ENCODE measurements at places on chromosomes 7 and 10.

GRCh38 chr10:131683281-131683861, 217.4 kb upstream of the PPP2R2D start:
- no peak for DNase-seq

DNA sequence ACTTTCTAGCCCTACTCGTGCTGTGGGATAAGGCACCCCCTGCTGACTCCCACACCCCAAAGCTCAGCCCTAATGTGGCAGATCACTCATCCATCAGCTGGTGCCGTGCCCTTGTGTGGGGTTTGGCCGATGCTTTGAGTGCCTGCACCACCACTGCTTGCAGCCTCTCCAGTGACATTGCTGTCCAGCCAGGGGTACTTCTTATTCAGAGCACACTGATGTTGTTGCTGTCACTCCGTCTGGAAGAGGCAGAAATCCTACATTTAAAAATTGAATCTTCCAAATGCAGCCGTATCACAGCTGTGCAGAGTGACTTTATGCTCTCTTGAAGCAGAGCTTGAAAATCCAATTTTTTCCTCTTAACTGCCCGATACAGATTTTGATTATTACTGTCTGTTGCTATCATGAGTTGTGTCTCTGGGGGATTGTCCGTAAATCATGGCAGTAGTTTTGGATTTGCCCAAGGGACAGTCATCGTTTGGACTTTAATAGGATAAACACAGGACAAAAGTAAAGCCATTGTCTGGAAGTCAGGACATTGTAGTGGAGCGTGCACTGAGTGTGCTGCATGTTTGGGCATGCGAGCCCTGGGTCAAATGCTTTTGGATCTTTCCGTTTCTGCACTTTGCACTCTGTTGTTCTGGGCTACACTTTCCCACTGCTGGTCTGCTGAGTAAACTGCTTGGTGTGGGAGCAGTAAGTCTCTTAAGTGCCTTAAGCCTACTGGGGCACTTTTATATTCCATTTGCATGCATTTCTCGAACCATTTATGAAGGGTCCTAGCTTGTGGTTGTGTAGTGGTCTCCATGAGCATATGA, 128.2 kb downstream of the DOCK1 start:
- no peak for DNase-seq

GRCh38 chr7:136900005-136900404, 31.6 kb downstream of the CHRM2 start:
- no peak for DNase-seq

- no peak for DNase-seq
Observed at GRCh38 chr7:14446219-14446618, 456.3 kb downstream of the DGKB start.

GRCh38 chr7:77415823-77416620, at the start of gene GSAP:
Gene GSAP (minus strand): TSS chr7:77416349. CDS start chr7:77416321, 28 bp downstream.
- no peak for DNase-seq

- no peak for DNase-seq
Observed at GRCh38 chr10:127009366-127009765, 104.1 kb downstream of the DOCK1 start.

DNA sequence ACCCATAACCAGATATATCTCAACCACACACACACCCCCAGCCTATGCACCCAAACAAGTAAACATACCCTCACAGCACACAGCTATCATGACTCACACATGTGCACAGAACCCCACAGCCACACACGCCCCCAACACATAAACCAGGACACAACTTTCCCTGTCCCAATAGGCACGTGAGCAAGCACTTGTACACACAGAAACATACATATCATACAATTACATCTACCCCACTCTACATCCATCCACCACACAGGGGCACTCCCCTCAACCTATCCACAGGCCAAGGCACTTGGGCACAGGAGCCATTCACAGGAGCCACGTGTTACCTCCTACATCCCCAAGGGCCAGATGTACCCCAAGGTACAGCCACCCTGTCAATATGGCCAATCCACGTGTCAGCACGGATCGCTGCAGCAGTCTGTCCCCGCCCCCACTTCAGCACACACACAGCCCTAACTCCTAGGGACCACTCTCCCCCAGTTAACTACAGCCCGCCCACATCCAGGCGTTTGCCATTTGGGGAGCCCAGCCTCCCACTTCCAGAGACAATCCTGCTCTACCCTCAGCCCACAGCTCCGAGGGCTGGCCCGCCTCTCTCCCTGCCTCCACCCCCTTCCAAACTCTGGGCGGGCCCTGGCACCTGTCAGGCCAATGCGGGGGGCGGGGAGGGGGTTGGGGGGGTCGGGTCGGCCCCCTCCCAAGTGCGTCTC, 163.5 kb downstream of the SH3PXD2A start:
- no peak for DNase-seq

- DNase-seq, result no peak
Observed at GRCh38 chr7:7701527-7701926, 16.9 kb downstream of the RPA3 start.

- peak; percentile 68 for DNase-seq
Observed at GRCh38 chr7:116569737-116570136, 44.9 kb downstream of the CAV1 start.

GRCh38 chr7:55019191-55019690, 424 bp downstream of the EGFR start:
- DNase-seq, result peak; percentile 30

- DNase-seq, result no peak
Observed at GRCh38 chr10:87763086-87763861, 54.8 kb downstream of the ATAD1 start.

DNA sequence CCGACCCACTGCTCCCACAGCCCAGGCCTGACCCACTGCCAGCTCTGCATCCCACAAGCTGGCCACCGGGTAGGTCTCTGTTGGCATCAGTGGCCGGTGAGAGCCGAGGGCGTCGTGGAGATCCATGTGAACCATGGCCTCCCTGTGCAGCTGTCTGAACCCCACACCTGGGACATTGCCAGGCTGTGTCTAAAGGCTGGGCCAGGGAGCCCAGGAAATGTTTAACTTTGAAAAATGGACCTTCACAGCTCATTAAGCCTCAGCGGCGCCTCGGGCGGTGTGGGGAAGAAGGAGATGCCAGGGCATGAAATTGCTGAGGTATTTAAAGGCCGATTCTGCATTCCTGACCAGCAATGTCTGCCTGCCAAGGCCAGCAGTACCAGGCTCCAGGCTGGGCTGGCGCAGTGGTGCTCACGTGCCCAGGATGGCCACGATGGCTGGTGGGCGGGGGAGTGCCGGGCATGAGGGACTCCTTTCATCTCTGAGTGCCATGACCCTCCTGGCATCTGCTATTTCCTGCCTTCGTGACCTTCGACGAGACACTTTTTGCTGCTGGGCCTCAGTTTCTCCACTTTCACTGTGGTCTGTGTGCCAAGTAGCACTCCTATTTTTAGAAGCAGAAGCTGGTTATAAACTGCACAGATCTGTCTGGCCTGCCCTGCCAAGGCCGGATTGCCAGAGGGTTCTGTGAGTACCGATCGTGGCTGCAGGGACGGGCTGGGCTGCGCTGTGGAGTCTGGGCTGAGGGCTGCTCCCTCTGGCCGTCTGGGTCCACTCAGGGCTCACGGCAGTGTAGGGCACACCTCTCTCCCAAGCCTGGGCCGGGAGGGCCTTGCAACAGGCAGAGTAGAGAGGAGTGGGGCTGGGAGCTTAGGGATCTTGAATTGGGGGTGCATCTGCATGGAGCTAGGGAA, 21.8 kb downstream of the ELFN1 start:
- no peak for DNase-seq

- no peak for DNase-seq
Observed at GRCh38 chr7:150828384-150828783, 23.9 kb upstream of the AOC1 start.

- no peak for DNase-seq
Observed at GRCh38 chr10:59708816-59709394, 745 bp downstream of the SLC16A9 start.

- peak; percentile 98 for DNase-seq
Observed at GRCh38 chr7:139915864-139916716, 87.0 kb downstream of the TBXAS1 start.

GRCh38 chr10:8435186-8436055, 380.9 kb downstream of the GATA3 start:
- DNase-seq, result no peak

GRCh38 chr10:13750299-13751190, 163.8 kb downstream of the PRPF18 start:
- DNase-seq, result no peak

DNA sequence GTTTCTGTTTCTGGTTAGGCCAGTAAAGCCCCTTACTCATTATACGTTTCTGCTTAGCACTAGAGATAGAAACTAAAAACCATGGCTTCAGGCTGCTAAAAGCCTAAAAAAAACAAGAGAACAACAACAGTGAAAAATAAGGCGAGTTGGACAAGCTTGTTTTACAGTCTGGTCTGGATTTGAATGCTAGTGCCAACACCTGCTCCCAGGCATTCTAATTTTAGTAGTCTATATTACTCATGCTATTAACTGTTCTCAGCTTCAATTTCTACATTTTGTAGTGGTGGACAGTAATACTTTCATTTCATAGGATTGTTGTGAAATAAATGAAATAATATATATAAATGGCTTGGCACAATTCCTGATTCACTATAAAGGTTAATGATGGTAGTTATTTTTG, 108.5 kb downstream of the HBP1 start:
- DNase-seq, result no peak

DNA sequence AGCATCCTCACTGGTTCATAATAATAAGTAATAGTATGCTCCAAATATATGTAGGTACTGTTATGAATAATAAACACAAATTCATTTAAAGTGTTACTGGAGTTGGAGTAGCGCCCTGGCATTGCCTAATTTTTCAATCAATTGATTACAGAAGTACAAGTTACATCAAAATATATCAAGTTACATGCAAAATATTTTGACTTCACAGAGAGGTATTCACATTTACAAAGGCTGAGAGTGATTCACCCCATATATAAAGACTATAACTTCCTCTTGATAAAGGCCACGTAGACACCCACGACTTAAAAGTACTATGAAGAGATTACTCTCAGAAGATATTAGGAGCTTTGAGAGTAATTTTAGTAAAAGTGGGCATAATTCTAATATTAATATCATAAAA, 13.6 kb upstream of the COL17A1 start:
- peak; percentile 54 for DNase-seq

GRCh38 chr10:45558425-45558824, 114.1 kb downstream of the ZFAND4 start:
- no peak for DNase-seq

- no peak for DNase-seq
Observed at GRCh38 chr7:111370002-111370401, 192.3 kb downstream of the IMMP2L start.

GRCh38 chr7:94183289-94183749, 179.2 kb upstream of the BET1 start:
- peak; percentile 100 for DNase-seq

DNA sequence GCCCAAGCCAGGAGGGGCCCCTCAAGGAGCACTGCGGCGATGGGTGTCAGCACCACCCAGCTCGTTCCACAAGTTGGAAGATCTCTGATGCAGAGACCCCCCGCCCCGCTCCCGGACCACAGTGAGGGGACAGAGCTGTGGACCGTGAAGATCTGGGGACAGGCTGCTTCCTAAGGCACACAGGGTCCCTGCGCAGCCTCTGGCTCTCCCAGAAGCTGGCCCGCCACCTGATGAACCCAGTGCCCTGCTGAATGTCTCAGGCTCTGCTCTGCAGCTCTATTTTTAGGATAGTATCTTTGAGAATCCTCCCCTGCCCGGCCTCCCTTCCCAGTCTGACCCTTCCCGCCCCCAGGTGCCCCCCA, 29.7 kb downstream of the GBX1 start:
- no peak for DNase-seq

DNA sequence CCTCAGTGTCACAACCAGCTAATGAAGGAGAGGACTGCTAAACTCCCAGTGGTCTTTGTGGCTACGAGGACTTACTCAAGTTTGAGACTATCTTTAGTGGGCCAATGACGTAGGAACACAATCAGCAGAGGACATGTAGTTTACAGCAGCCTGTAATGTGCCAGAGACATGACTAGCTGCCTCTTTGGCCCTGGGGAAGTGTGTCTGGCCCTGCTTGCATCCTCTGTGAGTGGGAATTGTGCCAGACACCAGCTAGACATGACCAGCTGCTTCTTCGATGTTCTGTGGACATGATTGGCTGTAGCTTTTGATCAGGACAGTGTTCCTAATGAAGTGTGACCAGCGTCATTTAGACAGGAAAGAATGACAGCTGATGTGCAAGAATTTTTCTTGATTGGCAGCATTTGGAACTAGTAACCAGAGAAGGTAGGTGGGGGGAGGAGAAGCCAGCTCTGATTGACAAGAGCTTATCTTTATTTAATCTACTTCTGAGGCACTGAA, 141.7 kb downstream of the AUTS2 start:
- peak; percentile 60 for DNase-seq

- DNase-seq, result peak; percentile 71
Observed at GRCh38 chr7:17633067-17633466, 307.2 kb downstream of the SNX13 start.

DNA sequence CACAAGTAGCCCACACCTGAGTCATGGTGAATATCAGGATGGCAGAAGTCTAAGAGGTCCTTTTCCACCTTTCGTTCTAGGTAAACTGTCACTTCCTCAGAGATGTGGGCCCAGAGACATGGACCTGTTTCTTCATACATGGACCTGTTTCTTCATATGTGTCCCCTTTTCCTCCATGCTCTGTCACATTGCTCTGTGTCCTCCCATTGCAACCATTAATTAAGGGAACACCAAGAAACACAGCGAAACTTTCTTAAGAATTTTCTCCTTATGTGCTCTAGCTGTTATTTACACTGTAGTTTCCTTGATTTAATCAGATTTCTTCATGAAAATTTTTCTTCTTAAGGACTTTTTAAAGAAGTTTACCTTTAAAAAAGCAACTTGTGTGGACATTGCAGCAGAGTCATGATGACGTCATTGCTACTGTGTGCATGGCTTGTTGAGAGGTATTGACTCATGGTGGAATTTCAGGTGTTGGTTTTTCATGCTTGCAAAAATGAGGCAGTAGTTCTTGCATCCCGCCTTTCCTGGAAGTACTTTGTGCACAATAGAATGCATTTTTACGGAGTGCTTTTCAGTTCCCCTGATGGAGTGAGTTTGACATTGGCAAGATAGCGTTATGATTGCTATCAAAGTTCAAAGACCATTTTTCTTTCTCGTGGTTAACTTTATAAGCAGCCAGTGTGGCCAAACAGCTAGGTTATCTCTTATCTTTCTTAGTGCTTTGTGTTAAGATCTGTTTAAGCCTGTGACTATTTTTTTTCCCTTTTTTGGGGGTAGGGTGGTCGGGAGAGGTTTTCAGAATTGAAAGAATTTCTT, 37.7 kb downstream of the CFAP58 start:
- DNase-seq, result peak; percentile 12

Measured in fibroblast of pulmonary artery (primary cell).